ENCODE measurements at places on chromosomes 6 and 20.

GRCh38 chr6:64920257-64920656 lies 786.8 kb downstream of the EYS start:
- no peak for DNase-seq

DNA sequence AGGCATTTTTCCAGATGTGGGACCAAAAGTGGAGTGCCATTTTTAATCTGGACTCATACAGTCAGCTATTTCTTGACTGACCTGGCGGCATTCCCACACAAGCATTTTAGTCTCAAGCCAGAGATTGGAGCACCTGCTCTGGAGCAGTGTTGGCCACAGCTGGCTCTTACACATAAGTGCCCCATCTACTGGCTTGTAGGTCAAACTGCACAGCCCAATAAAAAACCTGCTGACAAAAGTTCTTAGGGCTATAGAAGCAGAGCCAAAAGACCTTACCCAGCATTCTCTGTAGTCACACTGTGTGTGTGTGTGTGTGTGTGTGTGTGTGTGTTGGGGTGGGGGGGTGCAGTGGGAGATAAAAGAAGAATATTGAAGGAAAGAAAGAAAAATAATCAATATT lies 38.6 kb upstream of the SENP6 start:
- DNase-seq = no peak

- DNase-seq = no peak
Observed at GRCh38 chr20:4838526-4838925, 116.8 kb downstream of the PRND start.

DNA sequence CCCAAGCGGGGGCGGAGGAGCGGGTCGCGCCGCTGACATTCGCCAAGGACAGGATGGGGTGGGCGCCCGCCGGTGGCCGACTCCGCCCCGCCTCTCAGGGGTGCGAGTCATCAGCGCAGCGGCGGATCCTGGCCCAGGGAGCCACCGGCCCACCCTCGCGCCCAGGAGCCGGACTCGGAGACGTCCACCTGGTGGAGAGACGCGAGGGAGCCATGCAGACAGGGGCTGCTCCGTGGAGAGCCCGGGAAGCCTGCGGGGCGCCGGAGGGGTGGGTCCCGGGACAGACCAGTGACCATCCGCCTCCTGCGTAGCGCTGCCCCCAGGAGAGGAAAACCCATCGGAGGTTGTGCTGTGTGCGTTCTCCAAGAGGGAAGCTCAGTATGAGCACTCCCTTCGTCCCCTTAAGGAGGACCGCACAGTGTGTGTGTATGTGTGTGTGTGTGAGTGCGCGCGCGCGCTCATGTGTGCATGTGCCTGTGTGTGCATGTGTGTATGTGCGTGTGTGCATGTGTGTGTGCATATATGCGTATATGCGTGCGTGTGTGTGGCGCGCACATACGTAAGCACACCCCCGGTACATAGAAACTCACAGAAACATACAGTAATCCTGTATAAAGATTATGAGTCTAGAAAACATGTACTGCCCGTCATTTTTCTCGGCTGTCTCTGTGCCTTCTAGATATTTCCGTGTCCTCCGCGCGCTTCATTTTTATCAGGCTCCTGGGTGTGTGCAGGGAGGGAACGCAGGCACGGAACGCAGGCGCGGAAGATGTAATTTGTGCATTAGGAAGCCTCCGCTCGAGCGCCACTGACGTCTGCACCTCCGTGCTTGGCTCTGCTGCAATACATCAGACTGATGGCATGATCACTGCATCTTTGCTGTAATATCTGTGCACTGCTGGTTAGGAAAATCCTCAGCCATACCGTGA lies 158.9 kb downstream of the TBXT start:
- no peak for DNase-seq

GRCh38 chr20:1895674-1896483 lies 672 bp downstream of the SIRPA start:
- DNase-seq = no peak

GRCh38 chr20:5715071-5715841 lies 34.9 kb upstream of the SHLD1 start:
- DNase-seq = no peak

All from activated effector memory CD4-positive, alpha-beta T cell treated with Interleukin-2 at 50 U/mL for 16 hours (primary cell).